Caco-2 (cell line): ENCODE measurements at places on chromosomes 11 and 22.
A peak's percentile ranks its signal among the peaks of the same experiment; 100 is the strongest.

DNA sequence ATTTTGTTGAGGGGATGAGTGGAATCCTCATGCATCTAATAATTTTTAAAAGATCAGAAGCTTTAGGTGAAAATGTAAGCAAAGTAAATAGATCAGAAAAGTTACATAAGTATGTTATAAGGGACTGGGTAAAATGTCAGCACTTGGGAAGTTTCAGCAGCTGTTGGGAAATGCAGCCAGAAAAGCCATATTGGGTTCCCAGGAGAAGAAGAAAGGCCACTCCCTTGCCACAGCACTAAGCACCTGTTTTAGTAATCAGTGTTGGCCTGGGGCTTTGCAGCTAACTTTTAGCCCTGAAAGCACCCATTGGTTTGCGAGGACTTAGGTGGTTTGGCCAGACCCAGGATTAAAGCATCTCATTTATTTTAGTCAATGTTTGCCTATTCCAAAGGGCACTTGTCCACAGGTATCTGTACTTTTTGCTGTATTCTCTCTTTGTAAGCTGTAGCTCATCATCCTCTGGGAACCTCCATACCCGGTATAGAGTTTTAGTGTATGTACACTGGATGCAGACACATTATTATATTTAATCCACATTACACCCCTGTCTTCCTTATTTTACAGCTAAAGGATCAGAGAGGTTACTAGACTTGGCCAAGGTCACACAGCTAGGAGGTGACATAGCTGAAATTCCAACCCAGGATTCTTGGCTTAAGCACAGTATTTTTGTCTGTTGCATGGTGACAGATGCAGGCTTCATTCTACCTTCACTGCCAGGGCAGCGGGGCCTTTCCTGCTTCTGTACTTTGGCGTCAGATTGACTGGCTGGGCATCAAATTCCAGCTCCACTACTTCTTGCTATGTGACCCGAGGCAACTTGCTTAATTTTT, 127.7 kb upstream of the SESN3 start:
- H3K27me3 ChIP-seq: no peaks in the 10 kb centered on the region
- H3K27ac ChIP-seq: no peak overlapping the region
- no peaks in the 10 kb centered on the region for H3K36me3 ChIP-seq
- DNase-seq: peak; percentile 26
- no peak overlapping the region for H3K4me3 ChIP-seq

DNA sequence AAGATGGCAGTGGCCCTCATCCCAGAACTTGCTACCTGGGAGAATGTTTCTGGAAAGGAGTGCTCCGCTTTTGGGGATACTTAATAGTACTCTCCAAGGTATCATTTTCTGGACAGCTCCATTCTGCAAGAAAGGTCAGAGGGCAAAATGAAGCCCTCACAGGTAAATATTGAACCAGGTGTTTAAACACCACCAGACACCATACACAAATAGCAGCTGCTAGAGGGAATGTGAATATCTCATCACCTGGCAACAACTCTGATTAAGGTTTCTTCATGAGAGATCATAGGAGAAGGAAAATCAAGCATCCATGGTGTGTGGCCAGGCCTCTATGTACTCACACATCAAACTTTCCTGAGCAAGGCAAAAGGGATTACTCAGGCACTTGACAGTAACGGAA, 226.1 kb upstream of the FAT3 start:
- no peak overlapping the region for H3K27ac ChIP-seq
- H3K4me3 ChIP-seq: no peak overlapping the region
- no peaks in the 10 kb centered on the region for H3K36me3 ChIP-seq
- no peaks in the 10 kb centered on the region for H3K27me3 ChIP-seq
- DNase-seq: peak; percentile 49

GRCh38 chr22:29336751-29337490, 21.4 kb upstream of the RASL10A start:
- no peaks in the 10 kb centered on the region for H3K4me1 ChIP-seq
- no peak overlapping the region for H3K27ac ChIP-seq
- no peaks in the 10 kb centered on the region for H3K27me3 ChIP-seq
- DNase-seq: no peak
- H3K36me3 ChIP-seq: peaks cover 1% of the 10 kb centered on the region

DNA sequence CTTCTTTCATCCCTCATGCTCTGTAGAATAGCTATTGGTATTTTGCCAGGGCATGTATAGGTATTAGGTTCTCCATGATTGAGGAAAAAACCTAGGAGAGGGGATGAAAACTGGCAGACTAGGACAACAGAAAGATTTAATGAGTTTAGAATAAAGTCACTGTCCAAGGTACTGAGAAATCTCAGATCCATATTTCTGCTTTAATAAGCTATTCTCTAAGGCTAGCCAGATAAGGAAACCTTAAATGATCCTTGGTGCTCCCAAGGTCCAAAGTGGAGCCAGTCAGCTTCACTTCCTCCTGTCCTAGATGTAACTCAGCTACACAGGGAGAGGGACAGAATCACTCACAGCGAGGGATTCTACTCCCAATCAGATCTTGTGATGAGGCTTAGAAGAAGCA, 13.7 kb upstream of the CSNK2A3 start:
- DNase-seq: no peak
- no peak overlapping the region for H3K27ac ChIP-seq
- H3K4me3 ChIP-seq: no peak overlapping the region
- H3K4me1 ChIP-seq: no peaks in the 10 kb centered on the region

GRCh38 chr22:49197986-49198704, 629.5 kb downstream of the BRD1 start:
- H3K4me3 ChIP-seq: no peak overlapping the region
- no peaks in the 10 kb centered on the region for H3K27me3 ChIP-seq
- no peak overlapping the region for H3K27ac ChIP-seq
- DNase-seq: no peak

DNA sequence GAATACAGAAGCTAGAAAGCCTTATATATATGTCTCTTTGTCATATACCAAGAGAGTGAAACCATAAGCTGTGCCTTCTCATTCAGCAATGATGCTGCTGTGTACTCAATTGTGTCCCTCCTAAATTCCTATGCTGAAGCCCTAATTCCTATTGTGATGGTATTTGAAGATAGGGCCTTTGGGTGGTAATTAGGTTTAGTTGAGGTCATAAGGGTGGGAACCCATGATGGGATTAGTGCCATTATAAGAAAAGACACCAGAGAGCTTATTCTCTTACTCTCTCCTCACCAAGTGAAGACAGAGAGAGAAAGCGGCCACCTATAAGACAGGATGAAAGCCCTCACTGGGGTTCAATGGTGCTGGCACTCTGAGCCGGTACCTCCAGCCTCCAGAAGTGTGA, 1191.3 kb upstream of the TENM4 start:
- no peaks in the 10 kb centered on the region for H3K36me3 ChIP-seq
- H3K27ac ChIP-seq: no peak overlapping the region
- H3K4me1 ChIP-seq: no peaks in the 10 kb centered on the region
- no peaks in the 10 kb centered on the region for H3K27me3 ChIP-seq
- H3K4me3 ChIP-seq: no peak overlapping the region

- DNase-seq: no peak
- H3K4me3 ChIP-seq: no peak overlapping the region
- no peaks in the 10 kb centered on the region for H3K27me3 ChIP-seq
- H3K27ac ChIP-seq: no peak overlapping the region
- H3K4me1 ChIP-seq: no peaks in the 10 kb centered on the region
- no peaks in the 10 kb centered on the region for H3K36me3 ChIP-seq
These were observed 473.7 kb downstream of the JRKL start for GRCh38 chr11:96863520-96863919.

GRCh38 chr11:131945706-131946105, 575.3 kb downstream of the NTM start:
- no peak overlapping the region for H3K4me3 ChIP-seq
- DNase-seq: no peak
- no peak overlapping the region for H3K27ac ChIP-seq
- no peaks in the 10 kb centered on the region for H3K36me3 ChIP-seq

- H3K27me3 ChIP-seq: no peaks in the 10 kb centered on the region
- no peaks in the 10 kb centered on the region; the same call in none of the 2 replicates for H3K4me1 ChIP-seq
- H3K4me3 ChIP-seq: no peak overlapping the region
- DNase-seq: no peak
- H3K36me3 ChIP-seq: no peaks in the 10 kb centered on the region
These were observed 46.4 kb downstream of the PPP6R3 start for GRCh38 chr11:68506908-68507307.
